ENCODE measurements at places on chromosomes 6 and 20. TPM values are rescaled to one million over a fixed set of nuclear protein-coding genes. Genes with fewer than 3 reads are reported as not detected.

- DNase-seq, result no peak
These were observed 189.1 kb upstream of the TCF21 start for GRCh38 chr6:133699741-133700385.

DNA sequence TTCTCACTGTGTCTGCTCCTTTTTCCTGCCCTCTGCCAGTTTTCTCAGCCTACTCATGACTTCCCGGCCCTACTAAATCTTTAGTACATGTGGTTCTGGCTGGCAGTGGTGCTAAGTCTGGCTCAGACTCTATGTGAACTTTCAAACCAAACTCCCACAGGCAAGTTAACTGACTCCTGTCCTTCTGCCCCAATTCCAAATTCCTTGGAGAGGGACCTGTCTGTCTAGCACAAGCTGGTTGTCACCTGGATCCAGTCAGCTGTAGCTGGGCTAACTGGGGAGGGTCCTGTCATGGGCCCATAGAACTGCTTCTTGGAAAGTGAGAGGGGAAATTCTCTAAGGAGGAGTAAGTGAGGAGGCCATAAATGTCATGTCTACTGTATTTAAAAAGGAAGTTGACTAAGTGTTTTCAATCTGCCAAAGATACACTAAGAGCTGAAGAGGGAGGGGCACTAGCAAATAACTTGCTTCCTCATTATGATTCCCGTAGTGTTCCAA lies 240.1 kb downstream of the KCNQ5 start:
- no peak for DNase-seq

GRCh38 chr6:111626441-111626840 lies 20.8 kb upstream of the TRAF3IP2 start:
- no peak for DNase-seq

DNA sequence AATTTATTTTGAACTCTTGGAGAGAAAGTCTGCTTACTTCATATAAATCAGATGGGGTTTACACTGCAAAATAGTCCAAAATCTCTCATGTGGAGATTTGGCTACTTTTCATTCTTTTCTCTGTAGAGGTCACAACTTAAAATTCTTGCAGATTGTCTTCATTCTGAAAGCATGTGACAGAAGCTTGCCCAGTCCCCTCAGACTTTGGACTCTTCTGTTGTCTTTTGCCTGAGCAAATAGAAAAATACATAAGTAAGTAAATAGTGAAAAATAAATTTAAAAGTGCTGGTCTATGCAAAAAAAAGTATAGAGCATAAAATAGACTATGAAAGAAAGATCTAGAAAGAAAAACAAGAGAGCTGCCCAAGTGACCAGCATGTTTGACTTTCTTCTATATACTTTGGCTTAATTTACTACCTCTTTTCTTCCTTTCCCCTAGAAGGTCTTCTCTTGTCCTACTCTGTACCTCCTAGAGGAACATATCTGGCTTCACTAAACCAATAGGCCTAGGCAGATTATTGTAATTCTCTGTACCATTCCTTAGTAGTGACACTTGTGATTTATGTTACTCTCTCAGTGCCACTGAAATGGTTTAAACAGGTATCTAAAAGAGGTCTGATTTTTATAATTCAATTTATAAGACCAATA lies 260.9 kb downstream of the TENT5A start:
- no peak for DNase-seq

Gene PRRT1
- total RNA-seq, result not detected

Gene PNPLA1
- not detected for total RNA-seq

Gene SAMD10
- total RNA-seq, result 2.8 TPM

All from GM23338 (cell line).